ENCODE measurements at places on chromosomes 11 and 22.

- no peak overlapping the region for H3K4me3 ChIP-seq
- no peak overlapping the region for H3K27ac ChIP-seq
- DNase-seq: no peak
Observed at GRCh38 chr11:129443276-129443675, 67.6 kb downstream of the BARX2 start.

GRCh38 chr11:3879216-3879966 lies 23.9 kb downstream of the STIM1 start:
- no peaks in the 10 kb centered on the region for H3K27me3 ChIP-seq
- peaks cover 4% of the 10 kb centered on the region for H3K4me1 ChIP-seq
- H3K36me3 ChIP-seq: no peaks in the 10 kb centered on the region

DNA sequence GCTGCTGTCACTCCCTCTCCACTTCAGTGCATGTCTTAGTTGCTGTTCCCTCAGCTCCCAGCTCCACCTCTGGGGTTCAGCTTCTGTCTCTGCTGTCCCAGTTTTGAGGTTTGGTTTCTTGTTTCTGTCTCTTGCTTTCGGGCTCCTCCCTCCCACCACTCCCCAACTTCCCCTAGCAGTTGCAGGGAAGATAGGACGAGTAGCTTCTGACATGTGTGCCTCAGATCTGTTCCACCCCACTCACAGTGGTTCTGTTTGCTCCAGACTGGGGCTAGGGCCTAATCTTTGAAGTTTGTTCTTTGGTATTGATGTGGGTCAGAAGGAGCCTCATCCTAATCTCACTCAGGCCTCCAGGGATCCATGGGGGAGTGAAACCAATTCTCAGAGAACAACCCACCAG lies 2.6 kb upstream of the RRM1 start:
- DNase-seq: no peak
- no peaks in the 10 kb centered on the region for H3K27me3 ChIP-seq

GRCh38 chr22:20297414-20298109 lies 22.3 kb downstream of the DGCR6L start:
- H3K27me3 ChIP-seq: peaks cover 39% of the 10 kb centered on the region
- H3K4me3 ChIP-seq: no peak overlapping the region
- no peak for DNase-seq

GRCh38 chr11:94449437-94449836 lies 44.2 kb downstream of the MRE11 start:
- no peaks in the 10 kb centered on the region for H3K4me1 ChIP-seq
- H3K4me3 ChIP-seq: no peak overlapping the region
- H3K36me3 ChIP-seq: peaks cover 5% of the 10 kb centered on the region
- H3K27me3 ChIP-seq: no peaks in the 10 kb centered on the region
- DNase-seq: no peak
- H3K27ac ChIP-seq: no peak overlapping the region

DNA sequence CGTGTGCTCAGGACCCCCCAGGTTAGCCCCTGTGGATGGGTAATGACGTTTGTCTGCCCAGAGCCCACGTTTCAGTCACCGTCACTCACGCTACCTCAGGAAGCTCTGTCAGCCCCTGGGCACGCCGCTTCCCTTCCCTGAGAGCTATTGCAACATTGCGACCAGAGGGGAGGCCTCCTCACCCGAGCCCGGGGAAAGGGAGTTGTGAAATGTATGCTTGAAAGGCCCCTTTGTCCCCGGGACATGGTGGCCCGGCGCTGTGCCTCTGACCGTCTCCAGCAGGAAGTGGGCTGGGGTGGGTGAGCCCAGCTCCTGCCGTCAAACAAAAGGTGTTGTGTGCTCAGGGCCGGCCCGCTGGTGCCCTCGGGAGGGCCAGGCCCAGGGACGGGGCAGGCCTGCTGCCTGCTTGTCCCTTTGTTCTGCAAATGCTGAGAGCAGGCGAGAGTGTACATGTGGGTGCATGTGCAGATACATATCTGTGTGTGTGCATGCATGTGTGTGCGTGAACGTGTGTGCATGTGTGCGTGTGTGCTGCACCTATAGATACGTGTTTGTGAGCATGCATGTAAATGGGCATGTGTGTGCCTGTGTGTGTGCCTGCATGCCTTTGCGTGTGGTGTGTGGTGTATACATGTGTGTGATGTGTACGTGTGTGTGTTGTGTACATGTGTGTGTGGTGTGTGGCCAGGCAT lies 1125.0 kb downstream of the BRD1 start:
- peaks cover 31% of the 10 kb centered on the region for H3K4me1 ChIP-seq
- peaks cover 4% of the 10 kb centered on the region for H3K36me3 ChIP-seq
- H3K27me3 ChIP-seq: peaks cover 2% of the 10 kb centered on the region
- peak overlapping the region; percentile 3 for H3K27ac ChIP-seq
- H3K4me3 ChIP-seq: no peak overlapping the region

DNA sequence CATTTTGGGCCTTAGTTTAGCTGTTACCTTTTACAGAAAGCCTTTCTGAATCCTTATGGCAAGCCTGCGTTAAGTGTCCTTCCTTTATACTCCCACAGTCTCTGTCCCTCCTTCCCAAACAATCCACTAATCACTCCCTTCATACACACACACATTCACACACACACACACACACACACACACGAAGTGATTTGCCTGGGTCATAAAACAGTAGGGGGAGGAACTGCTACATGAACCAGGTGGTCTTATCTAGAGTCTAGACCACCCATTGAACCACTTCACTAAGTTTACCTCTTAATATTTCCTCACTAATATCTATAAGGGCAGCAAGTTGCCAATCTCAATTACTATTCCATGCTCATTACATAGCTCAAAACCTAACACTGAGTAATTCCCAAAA lies 196.7 kb upstream of the GUCY1A2 start:
- DNase-seq: no peak
- no peak overlapping the region for H3K27ac ChIP-seq
- H3K4me1 ChIP-seq: no peaks in the 10 kb centered on the region
